ENCODE measurements at places on chromosomes 11 and 22. TPM values are rescaled to one million over a fixed set of nuclear protein-coding genes. Genes with fewer than 3 reads are reported as not detected.

The CEP164 gene
- 18.1 TPM for total RNA-seq

The SAA1 gene
- total RNA-seq, result 53.7 TPM

The KLHDC7B gene
- total RNA-seq, result 0.24 TPM

The OLFML1 gene
- total RNA-seq, result not detected

The CHADL gene
- 1.4 TPM for total RNA-seq

The SAA4 gene
- 1.9 TPM for total RNA-seq

The NARS2 gene
- 25.1 TPM for total RNA-seq

The NNMT gene
- 356 TPM for total RNA-seq

The GRK2 gene
- 49.9 TPM for total RNA-seq

The DAGLA gene
- total RNA-seq, result under 0.01 TPM

The CNGA4 gene
- total RNA-seq, result 0.64 TPM

The ZNF215 gene
- total RNA-seq, result 3.8 TPM

The CAPN5 gene
- 2.1 TPM for total RNA-seq

The SLC5A4 gene
- not detected for total RNA-seq

The MS4A3 gene
- not detected for total RNA-seq

The HNRNPUL2 gene
- 6.0 TPM for total RNA-seq

The APOL4 gene
- not detected for total RNA-seq

The OTOG gene
- under 0.01 TPM for total RNA-seq

The OR8D4 gene
- not detected for total RNA-seq

The DEUP1 gene
- total RNA-seq, result not detected

The SOX6 gene
- total RNA-seq, result 0.48 TPM

The KMT5B gene
- total RNA-seq, result 24.1 TPM

The DKK3 gene
- 285 TPM for total RNA-seq

The MYBPC3 gene
- not detected for total RNA-seq

The TCN1 gene
- 3.9 TPM for total RNA-seq

The CD248 gene
- total RNA-seq, result 0.24 TPM

The TSSK2 gene
- not detected for total RNA-seq

The BRSK2 gene
- total RNA-seq, result not detected

The OR4A16 gene
- total RNA-seq, result not detected

The ADAMTS15 gene
- total RNA-seq, result 0.21 TPM

The ZBTB16 gene
- 2.4 TPM for total RNA-seq

The TST gene
- 68.7 TPM for total RNA-seq

The GUCY1A2 gene
- under 0.01 TPM for total RNA-seq

The MTFP1 gene
- 28.4 TPM for total RNA-seq

The PKNOX2 gene
- not detected for total RNA-seq

The SAA2 gene
- total RNA-seq, result 54.2 TPM
